ENCODE measurements at places on chromosomes 2 and 18.

- DNase-seq, result no peak
Measured at GRCh38 chr2:77737236-77737635, 215.1 kb upstream of the LRRTM4 start.

DNA sequence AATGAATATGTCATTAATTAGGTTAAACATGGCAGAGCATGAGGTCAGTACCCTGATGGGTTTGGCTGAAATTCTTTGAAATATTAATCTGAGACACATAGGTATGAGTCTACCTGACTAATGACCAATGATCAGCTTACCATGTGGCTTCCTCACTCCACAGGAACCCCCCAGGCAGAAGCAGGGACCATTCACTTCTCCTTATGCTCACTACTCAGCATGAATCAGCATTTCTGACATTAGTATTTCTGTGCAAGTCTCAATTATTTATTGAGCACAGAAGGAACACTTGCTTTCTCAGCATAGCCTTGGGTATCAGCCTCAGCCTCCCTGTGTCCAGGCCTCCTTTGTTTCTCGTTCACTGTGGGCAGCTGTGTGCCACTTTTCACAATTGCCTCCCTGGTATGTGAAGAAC, 9.3 kb upstream of the KCNE4 start:
- DNase-seq, result no peak

GRCh38 chr2:19104503-19104902, 253.9 kb downstream of the OSR1 start:
- no peak for DNase-seq

- no peak for DNase-seq
Measured at GRCh38 chr2:162072181-162072702, 1.8 kb downstream of the DPP4 start.

DNA sequence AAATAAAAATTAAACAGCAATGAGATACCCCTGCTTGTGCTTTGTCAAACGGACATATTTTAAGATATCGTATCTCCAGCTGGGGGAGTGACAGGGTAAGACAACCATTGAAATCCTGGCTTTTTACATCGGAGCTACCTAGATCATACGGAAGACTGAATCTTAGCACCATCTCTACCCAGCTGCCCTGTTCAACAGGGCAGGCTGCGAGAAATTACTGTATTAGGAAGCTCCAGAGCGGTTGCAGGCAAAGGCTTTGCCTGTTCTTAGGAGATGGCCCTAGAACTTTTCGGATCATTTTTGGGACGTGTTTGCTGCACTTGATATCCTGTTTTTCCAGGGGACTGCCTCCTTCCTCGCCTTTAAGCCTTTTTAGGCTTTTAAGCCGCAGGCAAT, 2.0 kb upstream of the PRKCE start:
- DNase-seq, result no peak

GRCh38 chr2:141329964-141330363, 800.9 kb downstream of the LRP1B start:
- no peak for DNase-seq

DNA sequence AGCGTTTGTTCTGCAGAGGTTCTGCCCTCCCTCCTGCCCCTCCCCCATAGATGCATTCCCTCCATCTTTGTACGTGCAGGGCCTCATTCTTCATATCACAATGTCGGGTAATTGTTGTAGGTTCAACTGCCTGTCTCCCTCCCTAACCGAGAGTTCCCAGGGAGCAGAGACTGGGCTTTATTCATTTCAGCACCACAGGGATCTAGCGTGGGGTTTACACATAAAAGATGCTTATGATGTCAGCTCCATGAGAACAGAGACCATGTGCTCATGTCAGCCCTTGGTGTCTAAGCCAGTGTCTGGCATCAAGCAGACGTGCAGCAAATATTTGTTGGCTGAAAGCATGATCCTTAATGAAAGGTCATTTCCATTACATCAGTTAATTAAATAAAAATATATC, 298.9 kb upstream of the TRIB2 start:
- no peak for DNase-seq

- DNase-seq, result no peak
Measured at GRCh38 chr2:48548840-48549239, 18.9 kb downstream of the STON1 start.

DNA sequence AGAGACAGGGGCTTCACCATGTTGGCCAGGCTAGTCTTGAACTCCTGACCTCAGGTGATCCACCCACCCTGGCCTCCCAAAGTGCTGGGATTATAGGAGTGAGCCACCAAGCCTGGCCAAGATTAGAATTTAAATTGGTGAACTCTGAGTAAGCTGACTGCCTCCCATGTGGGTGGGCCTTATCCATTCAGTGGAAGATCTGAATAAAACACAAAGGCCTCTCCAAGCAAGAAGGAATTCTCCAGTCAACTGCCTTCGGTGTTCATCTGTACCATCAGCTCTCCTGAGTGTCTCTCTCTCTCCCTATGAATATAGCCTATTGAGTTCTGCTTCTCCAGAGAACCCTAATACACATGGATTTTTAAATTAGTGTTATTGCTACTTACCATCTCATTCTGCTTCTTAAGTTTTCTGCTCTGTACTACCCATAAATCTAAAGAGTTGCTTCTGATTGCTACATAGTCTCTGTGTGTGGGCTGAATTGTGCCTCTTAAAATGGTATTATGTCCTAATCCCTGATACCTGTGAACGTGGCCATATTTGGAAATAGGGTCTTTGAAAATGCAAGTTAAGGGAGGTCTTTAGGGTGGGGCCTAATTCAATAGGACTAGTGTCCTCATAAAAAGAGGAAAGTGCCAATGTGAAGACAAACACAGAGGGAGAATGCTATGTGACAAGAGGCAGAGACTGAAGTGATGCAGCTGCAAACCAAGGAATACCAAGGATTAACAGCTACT, 36.3 kb downstream of the FBXO11 start:
- no peak for DNase-seq

- no peak for DNase-seq
Measured at GRCh38 chr2:161245261-161245553, 63.0 kb upstream of the PSMD14 start.

DNA sequence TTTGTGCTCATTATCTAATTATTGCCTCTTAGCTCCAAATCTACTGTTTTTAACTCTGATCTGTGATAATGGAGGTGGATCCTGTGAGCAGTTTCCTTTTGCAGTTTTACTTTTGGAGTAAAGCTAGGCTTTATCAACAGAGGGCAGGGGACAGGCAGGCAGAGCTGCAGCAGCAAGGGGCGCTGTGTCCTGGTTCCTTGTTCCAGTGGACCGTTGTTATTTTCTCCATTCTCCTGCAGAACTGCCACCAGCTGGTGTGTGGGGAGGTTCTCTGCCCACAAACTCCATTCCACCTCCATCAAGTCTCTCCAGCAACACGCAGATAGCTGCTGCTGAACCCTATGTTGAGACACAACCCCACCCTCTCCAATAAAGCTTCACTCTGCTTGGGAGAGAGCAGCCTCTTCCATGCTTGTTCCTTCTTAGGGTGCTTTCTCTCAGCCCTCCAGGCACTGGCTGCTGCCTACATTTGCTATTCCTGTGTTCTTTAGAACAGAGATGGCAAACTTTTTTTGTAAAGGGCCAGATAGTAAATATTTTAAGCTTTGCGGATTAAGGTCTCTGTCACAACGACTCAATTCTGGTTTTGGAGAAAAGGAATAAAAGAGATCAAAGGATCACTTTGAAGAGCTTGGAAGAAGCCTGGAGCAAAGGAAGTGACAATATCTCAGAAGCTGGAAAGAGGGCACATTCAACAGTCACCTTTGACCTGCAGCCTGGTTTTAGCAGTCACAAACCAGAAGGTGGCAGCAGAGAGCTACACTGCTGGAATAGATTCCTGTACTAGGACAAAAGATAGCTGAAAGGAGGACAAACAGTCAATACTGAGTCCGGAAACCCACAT, 208.8 kb downstream of the CCDC178 start:
- DNase-seq, result no peak

DNA sequence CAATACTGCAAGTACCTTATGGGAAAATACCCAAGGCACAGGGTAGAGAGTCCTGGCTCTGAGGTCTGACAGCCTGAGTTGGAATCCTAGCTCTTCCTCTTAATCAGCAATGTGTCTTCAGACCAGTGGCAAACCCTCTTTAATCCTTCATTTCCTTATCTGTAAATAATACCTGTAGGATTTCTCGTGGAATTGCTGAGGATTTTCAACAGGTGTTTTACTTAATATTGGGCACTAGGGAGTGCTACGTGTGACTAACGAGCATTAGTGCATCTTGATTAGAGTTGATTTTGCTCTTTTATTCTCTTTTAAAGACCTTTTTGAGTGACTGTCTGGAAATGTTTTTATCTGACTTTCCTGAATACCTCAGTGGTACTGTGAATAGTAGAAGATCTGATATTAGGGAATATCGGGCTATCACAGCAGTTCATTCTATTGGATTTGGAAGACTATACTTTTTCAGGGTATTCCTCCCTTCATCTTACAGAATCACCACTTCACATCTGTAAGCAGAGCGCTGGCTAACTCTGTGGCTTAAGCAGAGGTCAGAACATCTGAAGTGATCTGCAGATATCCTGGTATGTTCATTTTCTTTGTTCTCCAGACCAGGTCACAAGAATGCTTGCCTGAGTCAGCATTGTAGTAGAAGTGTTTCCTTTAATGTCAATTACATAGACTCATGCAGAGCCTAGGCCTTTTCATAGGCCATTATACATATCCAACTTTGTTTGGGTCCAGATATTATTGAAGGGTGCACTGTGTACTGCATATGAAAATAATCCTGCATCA, 49.1 kb downstream of the ARHGAP28 start:
- no peak for DNase-seq

- no peak for DNase-seq
Measured at GRCh38 chr2:218546012-218546411, 22.1 kb downstream of the USP37 start.

DNA sequence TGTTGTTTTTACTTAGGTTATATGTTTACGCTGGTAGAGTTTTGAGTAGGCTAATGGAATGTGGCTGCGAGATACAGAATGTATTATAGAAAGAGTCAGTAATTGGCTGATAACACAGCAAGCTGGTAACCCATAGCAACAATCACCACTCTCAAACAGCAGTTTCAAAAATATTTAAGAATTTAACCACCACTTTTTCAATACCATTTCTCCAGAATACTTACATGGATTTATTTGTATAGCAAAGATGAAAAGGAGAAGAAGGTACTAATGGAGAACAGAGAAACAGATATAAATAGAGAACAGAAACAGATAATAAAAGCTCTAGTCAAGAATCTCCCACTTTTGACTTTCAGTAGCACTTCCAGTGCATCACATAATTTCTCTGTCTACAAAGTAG, 188.3 kb upstream of the SLC39A10 start:
- no peak for DNase-seq

DNA sequence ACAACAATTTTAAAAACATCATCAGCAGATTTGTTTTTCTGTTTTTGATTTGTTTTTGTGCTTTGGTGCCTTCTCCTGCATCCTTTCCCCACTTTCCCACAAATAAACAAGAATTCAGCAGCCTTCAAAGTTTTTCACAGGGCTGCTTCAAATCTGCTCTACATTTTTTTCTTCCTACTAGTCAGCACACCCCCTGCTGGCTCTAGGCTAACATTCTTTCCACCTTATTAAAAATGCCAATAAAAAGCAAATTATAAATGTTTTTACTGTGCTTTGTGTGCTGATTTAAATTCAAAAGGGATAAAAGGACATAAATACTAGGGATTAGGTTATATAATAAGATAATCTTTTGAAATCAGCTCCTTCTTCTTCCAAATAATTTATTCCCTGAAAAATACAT, 6.2 kb upstream of the CNTNAP5 start:
- DNase-seq, result no peak

DNA sequence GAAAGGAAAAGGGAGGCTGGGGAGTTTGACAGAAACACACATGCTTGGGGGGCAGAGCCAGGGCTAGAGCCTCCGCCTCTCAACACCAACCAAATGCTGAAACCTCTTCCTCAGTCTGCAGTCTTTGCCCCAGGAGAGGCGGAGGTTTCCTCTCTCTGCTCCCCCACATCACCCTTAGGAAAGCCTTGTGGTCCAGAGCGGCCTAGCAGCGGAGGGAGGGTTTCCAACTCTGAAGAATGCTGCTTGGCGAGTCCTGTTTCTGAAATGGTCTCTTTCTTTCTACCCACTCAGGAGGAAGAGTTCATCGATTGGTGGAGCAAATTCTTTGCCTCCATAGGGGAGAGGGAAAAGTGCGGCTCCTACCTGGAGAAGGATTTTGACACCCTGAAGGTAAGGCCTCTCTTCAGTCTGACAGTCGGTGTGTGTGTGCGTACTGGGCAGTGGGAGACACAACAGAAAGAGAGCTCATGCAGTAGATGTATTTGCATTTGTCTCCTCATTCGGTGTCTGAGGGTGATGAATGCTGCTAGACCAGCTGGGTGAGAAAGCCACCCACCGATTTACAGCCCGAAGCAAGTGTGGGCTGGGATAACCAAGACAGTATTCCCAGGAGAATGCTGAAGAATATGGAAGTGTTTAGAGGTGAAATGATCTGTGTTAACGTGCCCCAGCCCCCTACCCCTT, 190.5 kb downstream of the DYSF start:
- DNase-seq, result no peak

GRCh38 chr2:46845542-46846486, 69.8 kb downstream of the MCFD2 start:
- no peak for DNase-seq

- DNase-seq, result peak; percentile 35
Measured at GRCh38 chr18:63131106-63131958, 188.2 kb downstream of the BCL2 start.

DNA sequence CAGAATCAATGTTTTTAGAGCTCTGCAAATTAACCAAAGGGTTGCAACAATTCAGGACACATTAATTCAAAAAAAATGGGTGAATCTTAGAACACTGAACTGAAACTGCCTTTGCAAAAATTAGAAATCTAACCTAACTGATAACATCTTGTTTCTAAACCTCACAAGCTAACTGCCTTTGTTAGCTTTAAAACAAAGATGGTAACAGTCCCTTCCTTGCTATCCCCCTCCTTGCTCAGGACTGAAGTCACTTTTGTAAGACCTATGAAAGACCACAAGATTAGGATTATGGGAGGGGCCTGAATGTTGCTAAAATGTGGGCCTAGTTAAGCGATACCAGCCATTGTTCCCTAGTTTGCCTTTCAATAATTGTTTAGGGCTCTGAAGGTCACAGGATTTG, 44.9 kb upstream of the LONRF2 start:
- DNase-seq, result no peak

DNA sequence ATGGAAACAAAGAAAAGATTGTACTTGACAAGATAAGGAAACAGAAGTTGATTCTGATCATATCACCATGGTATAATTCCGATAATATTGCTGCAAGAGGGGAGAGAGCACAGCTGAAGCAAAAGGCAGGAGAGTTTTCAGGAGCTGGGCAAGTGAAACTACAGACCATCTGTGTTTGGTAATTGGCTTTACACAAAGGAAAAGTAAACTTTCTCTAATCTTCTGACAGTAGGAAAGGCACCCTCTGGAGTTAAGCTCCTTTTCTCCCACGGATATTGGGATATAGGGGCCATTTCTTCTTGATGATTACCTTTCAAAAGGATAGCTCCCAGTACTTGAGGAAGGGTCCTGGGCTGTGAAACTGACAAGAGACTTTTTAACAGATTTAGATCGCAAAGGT, 29.9 kb upstream of the REG3A start:
- DNase-seq, result no peak

DNA sequence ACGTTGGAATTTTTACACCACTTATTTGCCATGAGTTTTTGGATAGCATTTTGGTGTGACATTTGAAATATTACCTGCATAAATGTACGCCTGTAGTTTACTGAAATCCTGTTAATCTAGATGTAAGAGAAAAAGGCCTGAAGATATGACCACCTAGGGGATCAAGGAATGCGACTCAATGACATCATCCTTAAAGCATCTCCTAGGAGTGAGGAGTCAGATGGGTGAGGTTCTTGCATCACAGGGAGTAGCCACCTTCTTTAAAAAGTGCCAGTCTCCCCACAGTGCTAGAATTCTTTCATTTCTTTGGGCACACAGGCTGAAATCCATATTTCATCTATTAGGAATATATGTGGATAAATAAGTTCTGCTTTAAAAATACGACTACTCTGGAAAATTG, 34.5 kb downstream of the ADCYAP1 start:
- DNase-seq, result no peak
